ENCODE measurements at places on chromosomes 13 and 19.

- DNase-seq, result no peak
These were observed 7.4 kb downstream of the RPL28 start for GRCh38 chr19:55392820-55393761.

GRCh38 chr19:1261538-1261797, 7.7 kb upstream of the CIRBP start:
- no peak for DNase-seq

- DNase-seq, result no peak
These were observed 30.8 kb upstream of the RFC3 start for GRCh38 chr13:33787051-33787591.

DNA sequence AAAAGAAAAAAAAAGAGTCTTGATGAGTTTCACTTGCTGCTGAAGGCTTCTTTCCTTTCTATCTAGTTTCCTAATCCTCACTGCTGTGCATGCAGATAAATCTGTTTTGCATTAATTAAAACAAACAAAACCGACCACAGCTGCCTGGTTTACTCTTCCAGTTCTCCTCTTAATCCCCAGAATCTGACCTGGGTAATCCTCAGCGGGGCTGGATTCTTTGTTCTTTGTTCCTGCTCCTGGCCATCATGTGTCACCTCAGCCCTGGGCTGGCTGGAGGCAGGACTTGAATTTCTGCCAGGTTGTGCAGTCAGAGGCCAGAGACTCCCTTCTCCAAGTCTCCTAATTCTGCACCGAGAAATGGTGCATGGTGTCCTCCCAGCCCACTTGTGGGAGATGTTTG, 52.2 kb upstream of the CYP4F8 start:
- DNase-seq, result no peak

- no peak for DNase-seq
These were observed 145.2 kb downstream of the USP12 start for GRCh38 chr13:27026396-27026795.

DNA sequence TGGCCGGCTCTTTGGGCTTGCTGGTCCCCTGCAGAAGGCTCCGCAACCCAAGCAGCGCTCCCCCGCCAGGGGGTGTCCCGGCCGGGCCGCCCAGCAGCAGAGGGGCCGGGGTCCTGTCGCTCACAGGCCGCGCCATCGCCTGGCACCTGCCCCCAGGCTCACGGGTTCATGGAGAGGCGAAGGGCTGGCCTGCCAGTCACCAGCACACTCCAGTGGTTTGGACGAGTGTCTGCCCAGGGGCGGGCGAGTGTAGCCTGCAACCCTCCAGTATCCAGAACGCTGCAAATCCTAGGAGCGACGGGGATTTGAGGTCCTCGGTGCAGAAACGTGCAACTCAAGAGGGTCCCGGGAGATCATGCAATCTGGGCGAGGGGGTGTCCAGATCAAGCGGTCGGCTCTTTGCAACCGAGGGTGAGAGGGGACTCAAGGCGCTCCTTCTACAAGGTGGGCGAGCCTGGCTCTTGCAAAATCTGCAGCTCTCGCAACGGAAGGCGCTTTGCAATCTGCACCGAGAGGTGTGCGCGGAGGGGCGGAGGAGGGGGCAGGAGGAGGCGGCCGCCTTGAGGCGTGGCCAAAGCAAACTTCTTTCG, at the start of gene DBP:
TSS of gene DBP (minus strand) at position 521 of the 590 bp plus-strand sequence. CDS start at position 136, 385 bp downstream.
- no peak for DNase-seq

DNA sequence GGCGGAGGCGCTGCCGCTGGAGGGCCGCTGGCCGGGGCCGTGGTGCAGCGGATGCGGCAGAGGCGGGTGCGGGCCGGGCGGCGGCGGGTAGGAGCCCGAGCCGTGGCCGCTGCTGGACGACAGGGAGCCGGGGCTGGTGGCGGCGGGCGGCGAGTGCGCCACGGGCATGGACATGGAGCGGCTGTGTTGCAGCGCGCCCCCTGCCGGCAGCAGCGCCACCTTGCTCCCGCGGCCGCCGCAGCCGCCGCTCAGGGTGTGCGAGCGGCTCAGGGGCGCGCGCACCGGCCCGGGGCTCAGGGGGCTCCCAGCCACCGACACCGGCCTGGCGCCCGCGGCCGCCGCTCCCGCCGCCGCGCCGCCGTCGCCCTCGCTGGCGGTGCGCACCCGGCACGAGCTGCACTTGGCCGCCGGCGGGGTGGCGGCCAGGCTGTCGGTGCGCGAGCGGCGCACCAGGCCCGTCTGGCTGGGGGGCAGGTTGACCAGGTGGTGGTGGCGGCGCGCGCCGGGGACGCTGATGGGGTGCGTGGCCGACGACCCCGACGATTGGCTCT, 1.7 kb downstream of the IRS2 start:
- no peak for DNase-seq

DNA sequence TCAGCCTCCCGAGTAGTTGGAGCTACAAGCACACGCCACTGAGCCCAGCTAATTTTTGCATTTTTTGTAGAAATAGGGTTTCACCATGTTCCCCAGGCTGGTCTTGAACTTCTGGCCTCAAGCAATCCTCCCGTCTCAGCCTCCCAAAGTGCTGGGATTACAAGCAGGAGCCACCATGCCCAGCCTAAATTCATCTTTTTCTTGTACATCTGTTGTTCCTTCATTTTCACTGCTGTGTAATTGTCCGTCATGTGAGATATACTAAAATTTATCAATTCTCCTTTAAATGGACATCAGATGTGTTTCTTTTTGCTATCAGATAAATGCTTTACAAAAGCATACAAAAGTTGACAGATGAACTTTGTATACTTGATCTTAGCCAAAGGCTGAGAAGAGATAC, 22.9 kb downstream of the DYRK1B start:
- no peak for DNase-seq

DNA sequence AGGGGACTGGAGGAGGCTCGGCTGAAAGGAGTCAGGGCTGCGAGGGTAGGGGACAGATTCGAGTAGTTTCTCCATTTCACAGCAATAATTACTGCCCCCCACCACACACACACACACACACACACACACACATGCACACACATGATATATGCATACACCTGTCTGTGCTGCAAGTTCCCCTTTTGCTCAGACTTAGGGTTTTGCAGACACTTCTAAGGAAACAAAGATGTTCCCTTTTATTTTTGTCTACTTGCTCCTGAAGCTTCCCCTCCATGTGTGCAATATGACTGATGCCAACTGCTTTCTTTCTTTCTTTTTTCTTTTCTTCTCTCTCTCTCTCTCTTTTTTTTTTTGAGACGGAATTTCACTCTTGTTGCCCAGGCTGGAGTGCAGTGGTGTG, 13.4 kb downstream of the MBD3L2B start:
- DNase-seq, result no peak

DNA sequence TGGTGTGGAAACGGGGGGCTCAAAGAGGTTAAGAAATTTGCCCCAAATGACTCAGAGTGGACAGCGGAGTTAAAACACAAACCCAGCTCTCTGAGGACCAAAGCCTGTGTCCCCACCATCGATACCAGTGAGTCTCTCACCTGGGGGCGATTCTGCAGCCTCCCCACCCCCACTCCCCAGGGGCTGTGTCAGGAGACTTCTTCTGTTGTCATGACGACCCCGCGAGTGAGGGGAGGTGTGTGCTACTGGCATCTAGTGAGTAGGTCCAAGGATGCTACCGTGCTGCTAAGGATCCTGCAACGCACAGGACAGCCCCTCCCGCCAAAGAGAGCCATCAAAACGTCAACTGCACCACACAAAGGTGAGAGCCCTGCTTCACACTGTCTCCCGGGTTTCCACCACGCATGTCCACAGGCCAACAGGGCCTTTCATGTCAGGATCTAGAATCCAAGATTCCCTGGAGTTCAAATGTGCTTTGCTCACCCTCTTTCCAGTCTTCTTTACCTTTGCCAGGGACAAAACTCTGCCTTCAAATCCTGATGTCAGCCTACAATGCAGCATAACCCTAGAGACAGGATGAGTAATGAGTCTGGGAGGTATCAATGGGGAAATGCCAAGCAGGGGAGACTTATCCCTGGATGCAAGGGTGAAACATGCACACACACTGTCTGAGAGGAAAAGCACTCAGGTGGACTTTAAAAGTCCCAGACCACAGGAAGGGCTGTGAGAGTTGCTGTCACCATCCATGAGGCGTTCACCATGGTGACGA, 3.9 kb downstream of the RANBP3 start:
- DNase-seq, result no peak

- DNase-seq, result peak; percentile 42
These were observed 5.5 kb downstream of the IER2 start for GRCh38 chr19:13155472-13156359.

- DNase-seq, result no peak
These were observed 454.3 kb downstream of the PCDH17 start for GRCh38 chr13:58085819-58086218.

GRCh38 chr19:57803265-57803593, 11.5 kb downstream of the ZNF552 start:
- DNase-seq, result no peak

- no peak for DNase-seq
These were observed 5.7 kb downstream of the JAK3 start for GRCh38 chr19:17841810-17842662.

- no peak for DNase-seq
These were observed 1466.1 kb downstream of the UQCRFS1 start for GRCh38 chr19:27746691-27747380.

DNA sequence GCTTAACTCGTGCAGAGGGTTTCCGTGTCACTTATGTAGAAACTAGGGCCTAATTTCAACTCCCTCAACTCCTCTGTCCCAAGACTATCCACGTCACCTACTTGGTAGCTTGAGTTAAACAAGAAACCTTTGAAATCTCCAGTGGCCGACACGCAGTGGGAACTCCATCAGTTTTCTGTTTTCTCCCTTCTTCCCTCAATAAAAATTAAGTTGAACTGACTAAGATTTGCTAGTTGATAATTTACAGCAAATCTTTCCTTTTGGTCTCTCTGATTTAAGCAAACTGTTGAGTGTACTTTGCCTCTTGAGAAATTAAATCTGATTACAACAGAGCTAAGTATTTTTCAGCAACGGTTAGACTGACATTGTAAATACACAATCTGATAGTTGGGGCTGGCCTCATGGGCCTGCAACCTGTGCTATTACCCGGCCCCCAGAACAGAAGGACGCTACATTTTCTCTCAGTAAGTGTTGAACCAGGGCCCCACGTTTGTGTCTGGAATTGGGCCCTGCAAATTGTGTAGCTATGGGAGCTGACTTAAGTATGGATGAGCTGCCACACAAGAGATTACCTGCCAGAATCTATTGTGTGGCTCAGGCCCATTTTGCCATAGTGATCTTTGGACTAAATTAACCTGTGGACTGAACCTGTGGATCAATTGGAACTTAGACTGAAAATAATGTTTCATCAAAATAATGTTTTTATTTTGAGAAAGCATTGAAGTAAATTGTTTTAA, 708 bp upstream of the ESD start:
- no peak for DNase-seq

- DNase-seq, result no peak
These were observed 318.4 kb downstream of the DCLK1 start for GRCh38 chr13:35812736-35813135.

GRCh38 chr19:29395111-29395733, 130.6 kb upstream of the VSTM2B start:
- DNase-seq, result no peak

DNA sequence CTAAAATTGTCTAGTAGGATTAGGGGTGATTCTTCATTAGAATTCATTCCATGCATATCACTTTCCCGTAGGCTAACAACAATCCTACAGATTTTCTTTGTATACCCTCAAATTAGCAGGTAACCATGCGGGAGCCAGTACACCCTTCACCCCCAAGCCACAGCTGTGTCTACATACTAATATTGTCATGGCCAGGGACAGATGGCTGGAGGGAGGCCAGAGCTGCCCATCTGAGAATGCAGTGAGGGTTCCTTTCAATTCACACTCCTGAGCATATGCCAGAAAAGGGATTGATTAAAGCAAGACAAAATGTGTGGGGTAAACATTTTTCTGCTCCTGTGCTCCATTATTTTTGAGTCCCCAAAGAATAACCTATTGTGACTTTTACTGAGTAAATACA, 68.9 kb downstream of the FREM2 start:
- no peak for DNase-seq

DNA sequence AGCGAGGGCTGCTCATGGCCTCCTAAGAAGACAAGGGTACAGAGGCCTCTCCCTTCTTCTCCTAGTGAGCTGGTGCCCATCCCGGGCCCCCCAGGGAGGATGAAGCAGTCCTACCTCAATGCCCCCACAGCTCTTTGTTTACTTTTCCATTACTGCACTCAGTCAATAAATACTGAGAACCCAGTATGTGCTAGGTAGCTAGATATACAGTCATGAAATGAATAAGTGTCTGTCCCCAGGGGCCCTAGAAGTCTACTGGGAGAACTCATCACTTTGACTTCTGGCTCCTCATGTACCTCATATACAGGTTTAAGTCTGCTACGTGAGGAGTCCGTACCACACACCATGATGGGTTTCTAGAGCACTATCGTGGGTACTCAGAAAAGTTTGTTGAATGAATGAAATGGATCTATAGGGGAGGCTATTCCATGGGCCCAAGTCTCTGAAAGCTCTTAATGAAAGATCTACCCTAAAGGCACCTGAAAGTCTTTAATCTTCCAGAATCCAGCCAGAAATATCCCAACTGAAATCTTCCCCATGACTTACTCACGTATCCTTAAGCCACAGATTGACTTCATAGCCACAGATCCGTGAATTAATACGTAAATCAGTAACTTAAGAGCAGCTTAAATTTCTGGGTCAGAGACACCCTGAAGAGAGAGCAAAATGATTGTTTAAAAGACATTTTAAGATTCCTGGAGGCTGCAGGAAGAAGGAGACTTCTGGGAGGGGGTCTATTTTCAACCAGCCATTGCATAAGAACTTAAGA, 51.6 kb upstream of the POMP start:
- DNase-seq, result no peak

- DNase-seq, result no peak
These were observed 26.1 kb downstream of the DEDD2 start for GRCh38 chr19:42191330-42191729.

Measured in activated T-helper 1 cell treated with anti-CD3 and anti-CD28 coated beads, Interleukin-2, amount 50 U/mL, for 16 hours (primary cell).